ENCODE measurements at places on chromosomes 5 and 9.

GRCh38 chr5:131671409-131671808 lies 36.4 kb upstream of the RAPGEF6 start:
- no peak for DNase-seq

DNA sequence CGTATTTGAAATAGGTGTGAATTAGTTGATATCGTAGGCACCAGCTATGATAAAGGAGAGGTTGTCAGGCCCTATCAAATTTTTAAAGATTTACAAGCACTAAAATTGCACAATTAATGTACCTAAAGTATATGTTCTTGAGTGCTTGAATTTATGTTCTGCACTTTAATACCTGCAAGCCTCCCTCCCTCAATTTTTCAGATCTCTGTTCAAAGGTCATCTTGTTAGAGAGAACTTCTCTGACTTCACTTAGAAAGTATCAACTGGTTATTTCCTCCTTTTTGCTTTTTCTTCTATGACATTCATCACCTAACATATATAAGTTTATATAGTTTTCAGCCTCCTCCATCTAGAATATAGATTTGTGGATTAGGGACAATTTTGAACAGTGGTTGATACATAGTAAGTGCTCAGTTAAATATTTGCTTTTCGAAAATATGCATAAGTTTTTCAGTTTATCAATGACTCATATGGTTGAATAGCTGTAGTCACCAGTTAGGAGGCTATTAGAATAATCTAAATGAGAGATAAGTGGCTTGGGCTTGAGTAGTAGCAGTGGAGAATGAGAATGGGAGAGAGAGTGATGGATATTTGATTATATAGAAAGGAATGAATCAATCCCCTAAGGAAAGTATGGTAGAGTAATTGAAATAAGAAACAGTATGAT lies 37.3 kb downstream of the LOX start:
- DNase-seq = no peak

- no peak for DNase-seq
Measured at GRCh38 chr9:6413365-6414246, 607 bp downstream of the UHRF2 start.

DNA sequence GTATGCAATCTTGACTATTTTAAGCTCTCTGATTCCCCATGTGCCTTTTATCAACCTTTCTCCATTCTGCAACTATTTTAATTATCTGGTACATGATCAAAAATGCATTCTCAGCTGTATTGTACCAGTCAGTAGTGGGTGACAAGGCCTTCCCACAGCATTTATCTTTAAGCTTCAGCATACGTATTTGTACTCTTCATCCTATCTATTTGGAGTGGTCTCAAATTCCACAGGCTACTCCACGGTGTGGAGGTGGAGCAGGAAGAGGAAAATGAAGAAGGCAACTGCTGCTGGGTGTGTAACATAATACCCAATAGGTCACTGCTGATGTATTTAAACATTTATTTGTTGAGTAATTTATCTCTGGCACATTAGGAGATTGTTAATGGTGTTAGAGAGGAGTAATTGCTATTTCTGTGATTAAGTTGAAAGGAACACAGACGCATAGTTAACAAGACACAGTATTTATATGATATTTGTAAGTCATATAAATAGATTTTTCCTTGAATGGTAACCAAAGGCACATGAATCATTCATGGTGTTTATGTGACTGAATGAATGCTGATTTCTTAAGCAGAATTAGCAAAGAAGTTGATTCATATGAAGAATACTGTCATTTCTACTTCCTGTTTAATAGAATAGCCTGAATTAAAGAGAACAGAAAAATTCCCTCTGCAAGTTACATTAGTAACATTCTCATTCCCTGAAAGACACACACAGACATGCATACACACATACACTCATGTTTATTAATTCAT lies 153.8 kb upstream of the NR3C1 start:
- DNase-seq = peak; percentile 56

- no peak for DNase-seq
Measured at GRCh38 chr5:74916831-74917710, 50.9 kb upstream of the FAM169A start.

GRCh38 chr9:71587576-71588362 lies 180.5 kb downstream of the CEMIP2 start:
- DNase-seq = no peak

GRCh38 chr5:51043745-51044144 lies 339.5 kb upstream of the ISL1 start:
- no peak for DNase-seq

- DNase-seq = no peak
Measured at GRCh38 chr9:75834878-75835277, 55.6 kb upstream of the PCSK5 start.

DNA sequence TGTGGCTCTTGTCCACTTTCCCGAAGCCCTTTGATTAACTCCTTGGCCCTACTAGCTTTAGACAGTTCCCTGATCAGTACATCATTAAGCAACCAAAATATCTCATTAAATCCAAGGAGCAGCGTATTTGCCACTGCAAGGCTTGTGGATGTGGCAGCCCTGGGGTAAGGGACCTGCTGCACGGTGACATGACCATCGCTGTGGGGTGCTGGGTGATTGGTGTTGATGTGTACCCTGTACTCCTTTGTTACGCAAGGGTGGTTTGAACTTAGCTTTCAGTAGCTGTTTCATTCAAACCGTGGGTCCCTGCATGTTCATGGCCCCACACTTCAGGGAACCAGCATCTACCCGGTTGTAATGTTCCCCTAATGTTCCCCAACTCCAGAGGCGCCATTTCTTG lies 41.0 kb downstream of the OTULIN start:
- DNase-seq = no peak

DNA sequence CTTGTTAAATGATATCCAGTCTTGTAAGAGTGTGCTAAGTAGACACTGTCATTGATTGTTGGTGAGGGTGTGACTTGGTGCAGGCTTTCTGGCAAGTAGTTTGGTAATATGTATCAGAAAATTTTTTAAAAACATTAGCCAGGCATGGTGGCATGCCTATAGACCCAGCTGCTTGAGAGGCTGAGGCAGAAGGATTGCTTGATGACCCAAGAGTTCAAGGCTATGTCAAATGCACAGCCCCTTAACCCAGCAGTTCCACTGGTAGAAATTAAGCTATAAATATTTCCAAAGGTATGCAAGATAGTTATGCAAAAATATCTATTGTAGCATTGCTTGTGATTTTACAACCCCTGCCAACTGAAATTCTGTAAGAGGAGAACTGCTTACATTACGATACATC lies 24.2 kb downstream of the ZBTB43 start:
- no peak for DNase-seq

- no peak for DNase-seq
Measured at GRCh38 chr9:132293145-132293721, 61.6 kb downstream of the SETX start.

GRCh38 chr9:89042984-89043383 lies 51.7 kb downstream of the S1PR3 start:
- DNase-seq = no peak

GRCh38 chr9:109311731-109312130 lies 9.1 kb downstream of the EPB41L4B start:
- DNase-seq = no peak

Data from inflammatory macrophage (primary cell).